ENCODE measurements at places on chromosomes 11 and 22.

GRCh38 chr11:132913295-132913694 lies 619.0 kb downstream of the OPCML start:
- DNase-seq, result no peak

GRCh38 chr22:19376247-19376646 lies 55.3 kb downstream of the HIRA start:
- no peak for DNase-seq

DNA sequence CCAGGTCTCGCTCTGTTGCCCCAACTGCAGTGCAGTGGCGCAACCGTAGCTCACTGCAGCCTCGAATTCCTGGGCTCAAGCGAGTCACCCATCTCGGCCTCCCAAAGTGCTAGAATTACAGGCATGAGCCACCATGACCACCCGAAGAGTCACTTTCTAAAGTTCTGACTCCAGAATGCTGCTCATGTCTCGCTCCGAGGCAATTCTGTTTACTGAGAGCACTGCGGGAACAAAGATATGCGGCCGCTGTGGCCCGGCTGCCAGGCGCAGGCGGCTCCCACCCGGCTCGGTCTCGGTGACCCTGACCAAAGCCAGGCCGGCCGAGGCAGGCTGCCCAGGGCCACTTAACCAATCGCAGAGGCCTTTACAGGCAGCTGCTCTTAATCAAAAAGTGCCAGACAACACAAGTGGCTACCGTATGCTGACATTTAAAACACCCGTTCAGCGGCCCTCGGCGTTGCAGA lies 78.7 kb downstream of the PHF21B start:
- DNase-seq, result no peak

DNA sequence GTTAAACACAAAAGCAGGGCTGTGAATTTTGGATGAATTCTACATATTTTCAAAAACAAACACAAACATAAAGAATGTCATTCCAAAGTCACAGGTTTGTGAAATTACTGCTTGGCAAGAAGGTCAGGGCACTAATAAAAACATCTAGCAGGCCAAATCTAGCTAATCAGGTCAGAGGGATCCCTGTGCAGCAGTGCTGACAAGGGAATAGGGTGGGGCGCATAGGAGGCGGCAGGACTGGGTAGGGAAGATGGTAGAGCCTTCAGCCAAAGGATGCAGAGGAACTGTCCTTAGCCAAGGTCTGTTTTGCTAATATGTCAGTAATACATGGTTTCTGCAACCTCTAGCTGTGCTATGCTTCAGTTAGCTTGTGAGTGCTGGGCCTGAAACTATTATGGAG lies 396.6 kb downstream of the TENM4 start:
- DNase-seq, result no peak

Measured in stimulated activated CD4-positive, alpha-beta T cell treated with anti-CD3 and anti-CD28 coated beads, Interleukin-15, amount 100 ng/mL, for 1 hour (primary cell).